ENCODE measurements at places on chromosomes 5 and 9.

DNA sequence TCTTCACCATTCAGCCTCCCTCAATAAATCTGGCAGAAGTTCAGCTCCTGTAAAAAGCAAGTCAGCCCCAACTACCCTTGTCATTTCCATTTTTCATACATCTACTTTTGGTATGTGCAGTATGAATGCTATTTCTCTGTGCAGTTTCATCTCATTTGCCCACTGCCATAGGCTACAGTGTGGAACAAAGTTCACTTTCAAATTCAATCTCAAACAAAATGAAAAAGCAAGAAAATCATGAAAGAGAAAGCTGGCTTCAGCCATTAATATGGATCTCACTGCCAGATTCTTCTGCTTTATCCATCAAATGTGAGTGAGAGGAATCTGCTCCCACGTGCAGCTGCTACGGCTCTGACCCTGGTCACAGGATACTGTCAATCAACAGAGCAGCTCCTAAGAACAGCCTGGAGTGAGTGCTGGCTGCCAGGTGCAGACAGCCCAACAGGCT, 494.2 kb downstream of the ZNF608 start:
- DNase-seq, result no peak

GRCh38 chr9:70765946-70766345, 351.5 kb upstream of the KLF9 start:
- DNase-seq, result no peak

- no peak for DNase-seq
Observed at GRCh38 chr5:180153991-180154390, 55.0 kb downstream of the RASGEF1C start.

DNA sequence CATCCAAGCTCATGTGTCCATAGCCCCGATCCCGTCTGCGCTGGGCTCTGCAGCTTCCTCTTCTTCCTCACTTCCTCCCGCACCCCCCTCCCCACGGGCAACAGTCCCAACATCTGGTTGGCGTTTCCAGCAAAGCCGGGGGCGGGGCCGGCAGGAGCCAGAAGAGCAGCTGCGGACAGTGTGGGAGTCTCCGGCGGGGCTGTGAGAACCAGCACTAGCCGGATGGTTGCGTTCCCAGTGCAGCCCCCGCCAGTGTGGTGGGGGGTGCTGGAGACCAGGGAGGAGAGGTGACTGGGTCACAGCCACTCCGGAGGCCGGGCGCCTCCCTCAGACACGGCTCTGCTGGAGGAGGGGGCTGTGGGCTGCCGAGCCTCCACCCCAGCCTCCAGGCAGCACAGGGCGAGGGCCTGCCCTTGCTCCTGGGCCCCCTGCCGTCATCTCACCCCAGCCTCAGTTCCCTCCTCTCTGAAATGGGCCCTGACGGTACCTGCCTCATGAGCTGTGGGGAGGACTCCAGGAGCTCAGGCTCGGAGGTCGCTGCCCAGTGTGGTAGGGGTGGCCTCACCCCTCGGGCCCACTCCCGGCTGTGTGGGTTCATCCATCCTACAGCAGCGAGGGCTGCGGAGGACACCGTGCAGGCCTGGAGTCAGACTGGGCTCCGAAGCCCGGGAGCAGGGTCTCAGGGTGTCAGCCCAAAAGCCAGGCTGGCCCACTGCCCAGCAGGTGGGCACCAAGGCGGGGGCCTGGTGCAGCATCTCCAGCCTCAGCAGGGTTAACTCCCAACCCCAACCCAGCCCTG, 41.5 kb upstream of the NOTCH1 start:
- DNase-seq, result peak; percentile 81

- no peak for DNase-seq
Observed at GRCh38 chr9:89591274-89592212, 13.3 kb upstream of the GADD45G start.

DNA sequence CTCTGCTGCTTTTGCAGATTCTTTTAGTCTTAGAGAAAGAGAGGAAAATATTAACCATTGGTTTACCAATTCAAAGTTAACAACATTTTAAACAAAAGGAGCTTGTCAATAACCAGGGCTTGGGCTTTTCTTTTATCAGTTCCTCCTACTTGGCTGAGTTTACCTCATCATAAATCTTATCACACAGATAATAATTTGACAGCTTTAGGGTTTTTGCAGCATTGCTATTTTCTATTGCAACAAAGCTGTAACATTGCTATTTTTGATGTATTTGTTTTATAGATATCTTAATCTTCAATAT, 9.8 kb upstream of the ABL1 start:
- no peak for DNase-seq

GRCh38 chr5:141997358-141997960, 15.4 kb downstream of the GNPDA1 start:
- DNase-seq, result no peak

- no peak for DNase-seq
Observed at GRCh38 chr5:113163328-113163727, 186.7 kb downstream of the DCP2 start.

GRCh38 chr5:113212244-113212920, 222.4 kb downstream of the TSSK1B start:
- DNase-seq, result no peak

DNA sequence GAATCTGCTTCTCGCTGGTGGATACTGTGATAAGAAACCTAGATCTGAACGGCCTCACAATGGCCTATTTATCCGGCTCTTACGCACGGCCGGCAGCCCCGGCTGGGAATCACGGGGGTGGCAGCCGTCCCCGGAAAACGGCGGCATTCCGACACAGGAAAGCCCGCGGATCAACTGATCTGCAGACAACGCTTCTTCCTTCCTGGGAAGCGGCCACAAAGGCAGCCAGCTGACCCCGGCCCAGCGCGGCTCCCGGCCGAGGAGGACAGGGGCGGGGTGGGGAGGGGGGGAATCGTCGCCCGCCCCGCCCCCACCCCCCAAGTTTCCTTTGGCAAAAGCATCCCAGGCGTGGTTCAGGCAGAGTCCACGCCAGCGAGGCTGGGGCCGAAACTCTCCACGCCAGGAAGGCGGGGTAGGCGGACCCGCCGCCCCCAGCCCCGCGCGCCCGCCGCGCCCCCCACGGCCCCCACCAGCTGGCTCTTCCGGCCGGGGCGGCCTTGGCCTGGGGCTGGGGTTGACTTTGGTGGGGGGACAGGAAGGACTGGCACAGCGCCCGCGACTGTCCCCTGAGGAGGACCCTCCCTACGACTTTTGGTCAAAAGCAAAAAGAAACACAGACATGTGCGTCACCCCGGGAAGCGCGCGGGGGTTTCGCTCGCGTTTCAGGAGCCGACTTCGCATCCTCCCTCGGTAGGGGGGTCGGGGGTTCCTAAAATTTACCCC, 247.7 kb upstream of the ANKRD55 start:
- DNase-seq, result no peak

DNA sequence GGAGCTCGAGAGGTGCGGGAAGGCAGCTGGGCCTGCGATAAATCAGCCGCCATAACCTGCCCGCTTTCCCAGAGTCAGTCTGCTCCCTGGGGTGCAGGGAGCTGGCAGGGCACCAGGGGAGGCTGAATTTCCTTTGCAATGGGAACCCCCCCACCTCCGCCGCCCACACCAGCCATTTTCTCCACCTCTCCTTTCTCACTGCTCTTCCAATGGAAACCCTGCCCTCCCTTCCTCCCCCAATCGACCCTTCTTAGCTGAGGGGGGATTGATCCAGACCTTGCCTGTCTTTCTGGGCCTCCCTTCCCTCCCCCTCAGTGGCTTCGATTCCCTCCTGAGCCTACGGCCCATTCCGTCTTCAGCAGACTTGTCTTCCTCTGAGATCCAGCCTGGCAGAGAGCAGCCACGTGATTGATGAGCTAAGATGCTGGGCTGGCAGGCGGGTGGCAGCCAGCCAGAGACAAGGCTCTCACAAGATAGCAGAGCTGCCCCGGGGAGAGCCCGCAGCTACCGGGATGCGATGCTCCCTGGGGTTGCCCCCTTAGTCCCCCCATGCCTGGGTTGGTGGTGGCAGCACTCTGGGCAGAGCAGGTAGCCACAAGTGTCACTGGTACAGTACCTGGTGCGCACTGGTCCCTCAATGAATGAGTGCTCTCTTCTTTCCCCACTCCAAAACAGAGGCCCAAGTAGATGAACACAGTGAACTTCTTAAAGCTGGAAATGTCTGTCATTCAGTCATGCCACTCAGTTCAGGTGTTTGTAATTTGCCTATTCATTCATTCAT, 53.7 kb upstream of the FABP6 start:
- DNase-seq, result no peak

DNA sequence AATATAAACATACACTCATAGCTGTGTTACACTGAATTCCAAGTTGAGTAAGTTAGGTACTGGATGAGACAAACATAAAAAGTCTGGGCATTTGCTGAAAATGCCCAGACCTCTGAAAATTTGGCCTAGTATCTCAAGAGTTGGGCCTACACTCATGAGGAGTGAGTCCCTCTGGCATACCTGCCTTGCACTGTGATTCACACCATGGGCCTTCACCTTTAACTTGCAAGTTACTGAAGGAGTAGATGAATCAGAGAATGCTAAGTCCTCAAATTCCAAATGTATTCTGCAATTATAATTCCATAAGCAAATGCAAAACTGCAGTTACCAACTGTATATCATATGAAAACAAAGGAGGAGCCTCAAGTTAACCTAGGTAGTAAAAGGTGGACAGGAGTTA, 32.3 kb upstream of the C9orf40 start:
- DNase-seq, result no peak

DNA sequence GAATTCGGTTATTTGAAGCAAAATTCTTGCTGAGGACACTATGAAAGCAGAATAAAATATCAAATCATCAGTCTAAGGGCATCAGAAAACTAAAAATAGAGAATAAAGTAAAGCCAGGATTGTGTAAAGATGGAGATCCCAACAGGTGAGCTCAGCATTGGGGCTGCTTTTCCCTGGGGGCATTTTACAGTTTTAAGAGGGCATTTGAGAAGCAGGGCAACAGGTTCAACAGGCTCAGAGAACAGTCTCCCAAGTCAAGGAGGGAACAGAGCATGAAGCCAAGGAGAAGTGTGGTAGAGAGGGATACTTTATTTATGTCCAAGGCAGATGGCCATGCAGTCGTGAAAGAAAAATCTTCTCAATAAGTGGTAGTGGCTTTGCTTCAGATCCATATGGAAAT, 145.4 kb downstream of the SYK start:
- DNase-seq, result no peak

DNA sequence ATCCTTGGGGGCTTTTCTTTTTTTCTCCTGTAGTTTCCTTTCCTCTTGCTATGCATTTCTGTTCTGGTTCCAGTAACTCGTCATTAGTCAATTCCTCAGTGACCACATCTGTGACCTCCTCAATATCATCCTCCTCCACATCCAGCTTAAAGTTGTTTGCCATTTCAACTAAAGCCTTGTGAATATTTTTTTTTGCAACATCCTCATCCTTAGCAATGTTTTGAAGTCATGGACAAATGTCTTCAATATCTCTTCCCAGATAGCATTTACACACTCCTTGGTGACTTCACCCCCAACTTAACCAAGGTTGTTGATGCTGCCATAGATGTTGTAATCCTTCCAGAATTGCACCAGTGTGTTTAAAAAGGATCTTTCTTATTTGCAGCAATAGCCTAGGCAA, 14.7 kb upstream of the ADRB2 start:
- DNase-seq, result no peak

GRCh38 chr5:140671472-140672125, 1.8 kb downstream of the DND1 start:
- DNase-seq, result no peak

DNA sequence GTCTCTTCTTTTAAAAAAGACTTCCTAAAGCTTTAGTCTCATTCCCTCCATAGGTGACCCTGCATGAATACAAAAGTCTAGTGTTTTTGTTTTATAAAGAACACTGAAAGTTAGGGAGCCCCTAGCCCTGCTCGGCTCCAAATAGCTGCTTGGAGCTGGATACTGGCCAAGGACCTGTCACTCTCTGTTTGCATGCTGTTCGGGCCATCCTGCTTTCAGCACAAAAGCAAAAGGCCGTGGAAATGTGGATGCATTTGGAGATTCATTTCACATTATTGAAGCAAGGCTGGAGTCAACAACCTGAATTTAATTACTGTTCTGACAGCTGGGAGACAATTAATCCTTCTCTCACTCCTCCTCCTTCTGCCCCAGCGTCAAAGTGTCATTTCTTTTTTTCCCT, 151.7 kb upstream of the NMUR2 start:
- no peak for DNase-seq
